ENCODE measurements at places on chromosomes 5 and 9.

- DNase-seq: no peak
Measured at GRCh38 chr5:60993875-60994571, 49.0 kb downstream of the NDUFAF2 start.

- DNase-seq: no peak
Measured at GRCh38 chr9:79688363-79688762, 116.6 kb downstream of the TLE4 start.

- no peak for DNase-seq
Measured at GRCh38 chr9:97907046-97907445, 15.3 kb downstream of the TRMO start.

DNA sequence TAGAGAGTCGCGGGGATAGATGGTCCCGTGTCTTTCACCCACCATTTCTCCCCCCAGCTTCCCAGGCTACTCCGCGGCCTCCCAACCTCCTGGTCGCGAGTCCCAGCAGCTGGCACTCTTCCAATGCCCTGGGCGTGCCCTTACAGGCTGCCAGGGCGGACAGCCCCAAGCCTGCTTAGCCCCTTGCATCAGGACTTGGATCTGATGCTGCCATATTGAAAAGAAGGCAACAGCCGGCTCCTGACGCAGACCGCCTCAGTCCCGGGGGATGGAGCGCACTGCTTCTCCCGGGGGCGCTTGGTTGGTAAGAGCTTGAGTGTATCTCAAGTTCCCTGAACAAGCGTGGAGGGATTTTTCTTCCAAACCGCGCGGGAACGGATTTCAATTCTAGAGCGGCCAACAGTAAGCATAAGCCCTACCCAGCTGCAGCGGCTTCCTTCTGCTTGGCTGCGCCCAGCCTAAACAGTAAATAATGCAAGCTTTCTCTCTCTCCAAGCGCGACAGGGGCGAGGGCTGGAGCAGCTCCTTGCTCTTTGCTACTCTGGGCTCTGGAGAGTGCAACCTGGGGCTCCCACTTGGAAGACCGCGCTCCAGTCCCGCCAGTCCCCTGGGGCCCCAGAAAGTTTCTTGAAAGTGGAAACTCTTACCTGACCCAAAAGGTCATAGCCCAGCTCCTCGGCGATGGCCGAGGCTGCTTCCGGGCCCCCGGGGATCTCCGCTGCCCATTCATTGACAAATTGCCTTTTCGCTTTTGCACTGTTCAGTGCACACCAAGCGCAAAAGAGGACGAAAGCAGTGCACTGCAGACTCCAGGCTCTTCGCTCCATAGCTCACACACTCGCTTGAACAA is 607 bp downstream of the PCSK1 start:
- no peak for DNase-seq

DNA sequence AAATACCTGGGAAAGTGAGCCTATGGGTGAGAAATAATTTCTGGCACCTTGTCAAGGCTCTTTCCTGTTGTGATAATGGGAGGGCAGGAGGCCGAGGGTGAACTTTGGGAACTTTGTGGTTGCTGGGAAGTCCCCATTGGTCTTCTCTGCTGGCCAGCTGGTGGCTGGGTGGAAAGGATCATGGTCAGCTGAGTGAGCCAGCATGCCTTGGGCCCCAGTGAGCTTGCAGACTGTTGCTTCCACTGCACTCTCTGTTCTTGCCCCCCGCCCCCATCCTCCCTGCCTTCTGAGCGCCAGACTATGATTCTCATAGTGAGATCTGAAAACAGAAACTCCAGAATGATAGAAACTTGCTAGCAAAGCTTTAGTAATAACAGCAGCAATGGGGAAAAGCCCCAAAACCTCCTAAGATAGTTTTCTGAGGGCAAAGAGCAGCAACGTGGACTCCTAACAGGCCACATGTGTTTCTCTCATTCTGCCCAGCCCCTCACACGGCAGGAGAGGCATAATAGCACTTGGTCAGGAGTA is 139.2 kb upstream of the SMARCA2 start:
- peak; percentile 24 for DNase-seq

- DNase-seq: no peak
Measured at GRCh38 chr5:53023969-53024368, 34.8 kb downstream of the ITGA2 start.

GRCh38 chr5:159844267-159845121 is 71.8 kb upstream of the ADRA1B start:
- no peak for DNase-seq

GRCh38 chr5:72355706-72356299 is 35.6 kb downstream of the PTCD2 start:
- no peak for DNase-seq

DNA sequence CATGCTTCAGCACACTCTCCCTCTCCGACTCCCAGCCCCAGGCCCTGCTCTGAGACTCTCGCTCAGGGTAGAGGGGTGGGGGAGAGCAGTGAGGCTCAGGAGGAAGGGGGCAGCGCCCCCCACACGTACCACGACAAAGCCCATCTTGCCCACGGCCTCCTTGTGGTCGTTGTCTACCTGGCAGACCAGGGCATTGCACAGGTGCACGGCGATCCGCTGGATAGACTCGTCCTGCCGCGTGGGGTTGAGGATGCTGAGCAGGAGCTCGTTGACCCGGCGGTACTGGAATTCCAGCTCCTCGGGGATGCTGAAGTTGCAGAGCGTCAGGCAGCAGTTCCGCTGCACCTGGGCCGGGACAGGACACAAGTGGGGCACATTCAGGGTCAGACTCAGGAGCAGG is 18.5 kb upstream of the ZDHHC12 start:
- DNase-seq: no peak

DNA sequence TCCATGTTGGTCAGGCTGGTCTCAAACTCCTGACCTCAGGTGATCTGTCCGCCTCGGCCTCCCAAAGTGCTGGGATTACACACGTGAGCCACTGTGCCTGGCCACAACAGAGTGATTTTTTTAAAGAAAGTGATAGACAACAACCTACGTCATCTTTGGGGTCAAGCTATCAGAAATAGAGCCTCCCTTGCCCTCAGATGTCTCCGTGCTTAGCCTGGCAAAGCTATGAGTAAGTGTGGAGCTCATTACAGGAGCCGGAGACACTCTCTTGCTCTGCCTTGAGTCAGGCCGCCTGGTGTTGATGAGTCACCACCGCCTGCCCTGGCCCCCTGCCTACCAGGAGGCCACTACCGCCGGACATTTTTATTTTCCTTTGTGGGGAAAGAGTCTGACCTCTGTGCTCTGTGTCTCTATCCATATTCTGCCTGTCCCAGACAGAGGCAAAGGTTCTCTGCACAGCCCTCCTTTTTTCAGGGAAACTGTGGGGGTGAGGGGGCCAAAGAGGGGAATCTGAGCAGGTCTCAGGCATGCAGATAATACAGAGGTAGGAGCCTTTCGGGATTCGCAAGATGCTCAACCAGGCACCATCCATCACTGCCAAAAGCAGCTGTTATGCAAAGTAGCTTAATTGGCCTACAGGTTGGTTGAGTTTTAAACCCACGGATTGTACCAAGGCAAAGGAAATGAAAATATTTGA is 123.7 kb upstream of the CPEB4 start:
- DNase-seq: no peak

DNA sequence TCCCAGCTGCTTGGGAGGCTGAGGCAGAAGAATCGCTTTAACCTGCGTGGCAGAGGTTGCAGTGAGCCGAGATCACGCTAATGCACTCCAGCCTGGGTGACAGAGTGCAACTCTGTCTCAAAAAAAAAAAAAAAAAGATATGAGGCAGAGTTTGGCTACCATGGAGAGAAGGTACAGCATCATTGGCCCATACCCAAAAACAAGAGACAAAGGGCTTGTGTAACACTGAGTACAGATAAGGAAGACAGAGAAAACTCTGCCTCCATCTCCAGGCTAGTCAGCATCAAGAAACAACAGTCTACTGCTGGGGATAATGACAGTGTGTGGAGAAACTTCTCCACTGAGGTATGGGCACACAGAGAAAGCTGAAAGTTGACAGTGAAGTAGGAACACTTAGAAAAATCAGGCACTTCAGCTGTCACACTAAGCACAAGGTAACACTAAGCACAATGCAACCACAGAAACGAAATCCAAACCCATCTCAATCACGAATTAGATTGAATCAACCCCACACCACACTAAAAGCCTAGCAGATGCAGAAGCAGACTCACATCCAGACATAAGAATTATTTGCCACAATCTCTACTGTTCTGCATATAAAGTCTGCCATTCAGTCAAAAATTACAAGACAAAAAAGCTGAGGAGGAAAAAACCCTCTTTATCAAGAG is 10.5 kb downstream of the PJA2 start:
- DNase-seq: no peak

DNA sequence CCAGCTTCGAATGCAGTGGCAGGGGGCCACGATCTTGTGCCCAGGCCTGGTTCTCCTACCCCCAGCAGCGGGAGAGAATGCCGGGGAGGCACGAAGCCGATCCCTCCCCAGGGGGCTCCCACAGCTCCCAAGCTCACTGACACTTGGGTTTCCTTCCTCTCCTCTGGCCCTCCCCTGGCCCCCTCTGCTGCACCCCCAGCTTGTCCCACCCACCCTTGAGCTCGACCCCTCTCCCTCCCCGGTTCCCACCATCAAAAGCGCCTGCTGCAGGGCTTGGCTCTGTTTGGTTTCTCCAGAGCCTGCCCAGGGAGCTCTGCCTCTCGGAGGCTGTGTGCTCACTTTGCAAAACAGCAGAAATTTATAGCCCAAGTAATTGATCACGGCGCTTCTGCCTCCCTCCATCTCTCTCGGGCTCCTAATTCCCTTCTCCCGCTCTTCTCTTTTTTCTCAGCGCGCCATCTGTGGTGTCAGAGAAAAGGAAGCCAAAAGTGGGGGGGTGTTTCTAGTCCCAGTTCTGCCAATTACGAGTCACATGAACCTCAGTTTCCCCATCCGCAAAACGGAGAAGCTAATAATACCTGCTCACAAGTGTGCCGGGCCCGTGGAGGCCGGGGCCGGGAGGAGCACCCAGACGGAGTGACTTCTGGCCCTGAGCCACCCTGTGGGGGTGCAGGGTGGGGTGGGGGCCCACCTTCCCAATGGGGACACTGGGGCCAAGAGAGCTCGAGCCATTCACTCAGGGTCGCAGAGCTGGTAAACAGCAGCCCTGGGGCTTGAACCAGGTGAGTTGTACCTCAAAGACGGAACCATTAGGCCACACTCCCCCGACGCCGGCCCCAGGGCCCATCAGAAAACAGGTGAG is 141.2 kb upstream of the IER5L start:
- peak; percentile 1 for DNase-seq

DNA sequence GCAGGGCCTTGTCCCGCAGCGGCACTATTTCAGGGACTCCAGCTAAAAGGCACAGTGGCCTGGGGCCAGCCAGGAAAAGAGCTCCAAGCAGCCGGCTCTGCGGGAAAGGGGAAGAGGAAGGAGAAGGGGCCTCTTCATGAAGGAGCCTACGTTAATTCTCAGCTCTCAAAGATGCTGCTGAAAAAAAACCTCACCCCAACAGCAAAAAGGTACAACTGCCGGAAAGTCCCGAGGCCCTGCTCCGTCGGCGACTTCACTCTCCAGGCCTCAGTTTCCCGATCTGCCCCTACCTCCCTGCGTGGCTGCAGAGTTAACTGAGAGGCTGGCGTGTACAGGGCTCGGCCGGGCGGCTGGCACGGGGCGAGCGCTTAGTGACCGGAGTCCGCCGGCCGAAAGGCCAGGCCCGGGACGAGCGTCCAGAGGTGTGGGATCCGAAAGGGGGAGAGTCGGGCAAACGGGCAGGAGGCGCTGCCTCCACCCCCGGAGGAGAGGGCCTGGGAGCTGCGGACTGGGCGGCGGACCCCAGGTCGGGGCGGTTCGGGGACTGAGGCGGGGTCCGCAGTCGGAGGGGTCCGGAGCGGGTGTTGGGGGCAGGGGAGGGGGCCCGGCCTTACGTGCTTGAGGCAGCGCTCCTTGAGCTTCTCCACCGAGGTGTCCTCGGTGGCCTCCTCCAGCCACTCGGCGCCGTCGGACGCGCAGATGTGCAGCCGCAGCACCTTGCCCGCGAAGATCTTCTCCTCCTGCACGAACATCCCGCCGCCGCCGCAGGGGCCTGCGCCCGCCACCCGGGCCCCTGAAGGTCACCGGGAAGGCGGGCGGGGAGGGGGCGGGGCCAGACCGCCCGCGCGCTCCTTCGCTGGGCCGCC is 529 bp downstream of the UBAC1 start:
- DNase-seq: peak; percentile 27

DNA sequence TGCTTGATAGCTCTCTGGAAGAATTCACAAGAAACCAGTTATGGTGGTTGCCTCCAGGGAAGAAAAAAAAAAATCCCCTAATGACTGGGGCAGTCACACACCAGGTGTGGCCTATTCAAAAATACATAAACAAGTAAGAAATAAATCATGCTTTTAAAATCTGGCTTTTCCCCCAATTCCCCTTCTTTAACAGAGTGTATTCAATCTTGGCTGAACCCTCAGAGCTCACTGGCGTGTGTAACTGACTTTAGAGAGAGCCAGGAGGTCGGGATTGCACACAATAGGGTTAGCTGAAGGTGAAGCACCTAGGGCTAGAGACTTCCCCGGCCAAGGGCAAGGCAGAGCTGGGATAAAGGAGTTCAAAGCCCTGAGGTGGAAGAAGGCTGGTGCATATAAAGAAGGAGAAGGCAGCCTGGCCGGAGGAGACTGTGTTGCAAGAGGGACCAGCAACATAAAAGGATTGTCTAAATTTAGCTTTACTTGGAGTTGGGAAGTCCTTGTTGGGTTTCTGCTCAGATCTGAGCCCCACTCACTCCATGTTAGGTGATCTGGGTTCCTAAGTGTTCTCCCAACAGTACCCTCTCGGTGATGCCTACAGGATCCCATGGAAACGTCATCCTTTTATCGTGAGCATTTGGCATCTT is 19.7 kb downstream of the FNBP1 start:
- DNase-seq: no peak

DNA sequence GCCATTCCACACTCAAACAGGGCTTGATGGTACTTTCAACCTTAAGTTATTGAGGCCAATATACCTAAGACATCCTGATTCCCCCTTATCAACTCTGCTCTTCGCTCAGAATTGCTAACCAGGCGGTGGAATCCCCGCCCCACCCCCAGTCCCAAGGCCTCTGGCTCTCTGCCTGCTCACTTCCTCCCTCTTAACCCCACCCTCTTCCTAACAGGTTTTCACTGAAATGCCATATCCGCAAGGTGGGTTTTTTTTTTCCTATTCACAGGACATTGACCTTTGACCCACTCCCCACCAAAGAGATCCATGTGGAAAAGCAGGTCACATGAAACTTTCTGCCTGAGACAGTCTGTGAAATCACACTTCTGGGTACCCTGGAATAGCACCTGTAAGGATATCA is 66.6 kb upstream of the IFNK start:
- DNase-seq: no peak

- DNase-seq: no peak
Measured at GRCh38 chr5:65880496-65881072, 45.8 kb upstream of the ERBIN start.

DNA sequence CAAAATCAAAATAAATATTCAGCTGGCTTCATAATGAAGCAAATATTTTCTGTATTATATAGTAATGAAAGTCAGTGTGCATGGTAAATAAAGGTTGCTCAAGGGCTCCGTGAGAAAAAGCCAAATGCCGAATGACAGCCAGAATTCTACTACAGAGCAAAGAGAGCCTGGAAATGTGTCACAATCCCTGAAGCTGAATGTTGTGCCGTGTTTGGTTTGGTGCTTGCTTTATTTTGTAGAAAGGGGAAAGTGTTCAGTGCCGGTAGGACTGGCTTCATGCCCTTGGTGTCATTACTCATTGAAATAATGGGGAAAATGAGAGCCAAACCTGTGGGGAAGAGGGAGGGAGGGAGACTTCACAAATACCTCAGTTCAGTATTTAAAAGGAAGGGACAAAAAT is 26.8 kb upstream of the ADAMTSL1 start:
- no peak for DNase-seq

GRCh38 chr9:366620-367019 is 152.0 kb downstream of the DOCK8 start:
- DNase-seq: no peak

All from activated B cell treated with CpG ODN at 0.5 μM for 24 hours (primary cell).